ENCODE measurements at places on chromosomes 6 and 20.

DNA sequence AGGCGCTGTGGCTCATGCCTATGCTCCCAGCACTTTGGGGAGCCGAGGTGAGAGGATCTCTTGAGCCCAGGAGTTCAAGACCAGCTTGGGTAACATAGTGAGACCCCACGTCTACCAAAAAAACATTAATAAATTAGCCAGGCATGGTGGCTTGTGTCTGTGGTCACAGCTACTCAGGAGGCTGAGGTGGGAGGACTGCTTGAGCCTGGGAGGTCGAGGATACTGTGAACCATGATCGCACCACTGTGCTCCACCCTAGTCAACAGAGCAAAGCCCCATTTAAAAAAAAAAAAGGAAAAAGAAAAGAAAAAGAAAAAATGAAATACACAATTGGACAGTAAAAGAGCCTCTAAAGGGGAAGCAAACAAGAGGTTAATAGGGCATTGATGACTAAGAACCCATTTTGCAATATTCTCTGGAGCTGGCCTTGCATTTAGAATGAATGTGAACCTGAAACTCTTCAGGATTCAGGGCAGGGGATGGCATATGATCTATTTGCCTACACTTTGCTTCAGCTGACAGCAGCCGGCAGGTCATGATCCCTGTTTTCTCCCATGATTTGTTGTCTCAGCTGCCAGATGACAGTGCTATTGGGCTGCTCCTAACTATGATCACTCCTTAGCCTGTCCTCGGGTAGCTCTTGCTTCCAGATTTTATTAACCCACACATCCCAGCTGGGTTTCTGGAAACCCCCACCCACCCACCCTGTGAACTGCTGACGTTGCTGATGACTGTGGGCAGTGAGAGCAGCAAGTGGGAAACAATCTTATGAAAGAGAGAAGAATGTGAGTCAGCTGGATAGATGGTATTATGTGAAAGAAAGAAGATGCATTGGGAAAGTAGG is 83.8 kb upstream of the ELOVL5 start:
- DNase-seq = no peak

GRCh38 chr6:63395381-63395780 is 75.6 kb upstream of the LGSN start:
- DNase-seq = no peak

GRCh38 chr20:24752612-24753011 is 196.5 kb upstream of the CST7 start:
- DNase-seq = no peak

DNA sequence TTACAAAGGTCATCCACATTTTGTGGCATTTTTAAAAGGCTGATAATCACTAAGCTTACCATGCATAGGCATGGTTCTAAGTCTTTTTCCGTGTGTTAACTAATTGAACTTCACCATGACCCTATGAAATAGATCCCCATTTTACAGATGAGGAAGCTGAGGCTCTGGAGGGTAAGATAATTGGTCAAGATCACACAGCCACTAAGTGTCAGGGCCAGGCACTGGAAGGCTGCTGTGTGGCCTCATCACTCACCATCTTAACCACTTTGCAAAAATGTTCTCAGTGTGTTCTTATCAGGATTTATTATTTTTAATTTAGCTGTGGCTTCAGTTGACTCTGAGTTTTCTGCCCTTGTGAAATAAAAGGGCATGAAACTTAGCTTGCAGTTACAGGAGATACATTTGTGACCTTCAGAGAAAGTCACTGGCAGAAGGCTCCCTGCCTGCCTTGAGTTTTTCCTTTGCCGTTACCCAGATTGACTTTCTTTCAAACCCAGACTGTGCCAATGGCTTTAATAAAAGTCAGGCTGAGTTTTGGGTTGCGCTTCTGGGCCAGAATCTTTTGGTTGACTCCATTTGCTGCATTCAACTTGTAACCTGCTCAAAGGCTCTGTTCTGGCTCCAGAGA is 82.0 kb downstream of the EZR start:
- DNase-seq = no peak

GRCh38 chr6:119501798-119502483 is 152.4 kb upstream of the MAN1A1 start:
- DNase-seq = no peak

DNA sequence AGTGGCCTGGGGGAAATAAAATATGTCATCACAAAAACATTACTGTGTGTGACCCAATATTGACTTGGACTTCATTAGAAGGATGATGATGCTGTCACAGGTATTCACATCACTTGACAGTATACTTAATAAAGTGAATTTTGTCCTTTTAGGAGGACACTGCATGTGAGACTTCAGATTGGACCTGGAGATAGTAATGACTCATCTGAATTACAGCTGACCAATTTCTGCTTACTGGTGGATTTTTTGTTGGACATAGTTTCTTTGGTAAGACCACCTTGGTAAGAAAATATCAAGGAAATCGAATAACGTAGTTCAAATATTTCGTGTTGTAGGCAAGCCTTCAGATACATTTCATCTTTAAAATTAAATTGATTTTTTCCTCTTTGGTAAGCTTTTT is 57.1 kb downstream of the DOP1A start:
- DNase-seq = no peak
